Stimulated activated CD4-positive, alpha-beta T cell treated with anti-CD3 and anti-CD28 coated beads, Interleukin-4, amount 100 ng/mL, for 1 hour (primary cell): ENCODE measurements at places on chromosomes 2 and 18.

DNA sequence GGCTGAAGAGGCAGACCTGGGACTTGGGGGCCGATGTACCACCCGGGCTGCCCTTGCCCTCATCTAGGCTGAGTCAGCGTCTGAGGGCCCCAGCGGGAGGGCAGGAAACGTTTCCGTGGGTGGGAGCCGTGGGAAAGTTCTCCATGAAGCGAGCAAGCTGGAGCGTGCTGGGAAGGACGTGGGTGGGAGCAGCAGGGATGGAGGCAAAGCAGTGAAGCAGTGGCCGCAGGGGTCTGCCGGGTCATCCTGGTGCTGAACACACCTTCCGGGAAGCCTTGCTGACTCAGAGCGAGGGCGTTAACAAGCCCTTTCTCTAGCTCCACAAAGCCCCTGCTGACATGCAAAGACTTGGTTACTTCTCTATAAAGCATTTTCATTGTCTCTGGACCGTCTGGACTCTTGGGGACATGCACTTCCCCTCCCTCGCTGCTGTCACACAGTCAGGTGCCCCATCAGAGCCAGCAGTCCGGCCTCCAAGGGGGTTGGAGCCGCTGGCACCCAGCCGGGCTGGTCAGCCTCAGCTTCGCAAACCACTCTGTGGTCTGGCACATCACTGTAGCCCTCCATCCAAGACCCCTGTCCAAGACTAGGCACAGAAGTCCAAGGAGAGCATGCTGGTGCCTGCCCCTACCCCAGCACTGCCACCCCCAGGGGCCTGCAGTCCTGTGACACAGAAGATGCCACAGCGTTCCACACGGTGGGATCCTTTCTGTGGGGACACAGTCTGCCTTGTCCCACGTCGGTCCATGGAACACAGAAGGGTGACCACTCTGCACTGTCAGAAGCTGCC lies 115.1 kb upstream of the GPC1 start:
- DNase-seq: no peak

DNA sequence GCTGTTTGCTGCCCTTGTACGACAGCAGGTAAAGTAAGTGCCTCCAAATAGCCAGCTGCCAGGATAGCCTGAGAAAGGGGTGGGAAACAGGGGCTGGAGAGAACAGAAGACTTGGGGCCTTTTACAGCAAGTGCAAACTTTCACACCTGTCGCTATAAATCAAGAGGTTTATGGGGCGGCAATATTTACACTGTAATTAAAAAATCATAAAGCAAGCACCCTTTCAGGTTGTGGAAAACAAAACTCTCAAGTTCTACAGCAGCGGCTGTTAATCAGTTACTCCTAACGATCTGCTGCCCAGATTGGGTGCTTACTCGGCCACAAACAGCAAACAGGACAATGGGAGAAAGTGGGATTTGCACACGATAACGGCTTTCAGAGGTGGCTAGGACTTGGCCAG lies 359.5 kb upstream of the ETAA1 start:
- no peak for DNase-seq

GRCh38 chr18:32167980-32168730 lies 21.7 kb upstream of the MEP1B start:
- no peak for DNase-seq

DNA sequence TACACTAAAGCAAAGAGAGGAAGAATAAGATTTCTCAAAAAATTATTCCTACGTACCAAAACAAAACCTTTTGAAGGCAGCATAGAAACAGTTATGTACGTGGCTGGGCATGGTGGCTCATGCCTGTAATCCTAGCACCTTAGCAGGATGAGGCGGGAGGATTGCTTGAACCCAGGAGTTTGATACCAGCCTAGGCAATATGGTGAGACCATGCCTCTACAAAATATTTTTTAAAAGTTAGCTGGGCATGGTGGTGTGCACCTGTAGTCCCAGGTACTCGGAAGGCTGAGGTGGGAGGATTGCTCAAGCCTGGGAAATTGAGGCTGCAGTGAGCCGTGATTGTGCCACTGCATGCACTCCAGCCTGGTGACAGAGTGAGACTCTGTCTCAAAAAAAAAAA lies 14.9 kb upstream of the CYP26B1 start:
- no peak for DNase-seq

- no peak for DNase-seq
Measured at GRCh38 chr2:66445076-66445924, 10.4 kb downstream of the MEIS1 start.

DNA sequence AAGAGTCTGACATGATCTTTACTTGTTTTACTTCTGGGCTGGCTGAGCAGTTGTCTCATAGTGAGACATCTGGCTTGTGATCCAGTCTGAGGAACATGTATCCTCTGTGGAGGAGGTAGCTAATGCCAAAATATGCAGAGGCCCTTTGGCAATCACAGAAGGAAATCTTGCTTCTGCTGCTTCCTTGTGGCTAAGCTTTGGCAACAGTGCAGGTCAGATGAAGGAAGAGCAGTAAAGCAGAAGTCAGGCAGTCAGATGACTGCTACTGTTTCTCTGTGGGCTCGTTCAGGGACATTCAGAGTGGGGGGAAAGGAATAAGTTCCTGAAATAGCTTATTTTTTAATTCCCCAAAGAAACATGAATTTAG lies 22.3 kb downstream of the DOK1 start:
- DNase-seq: no peak

- no peak for DNase-seq
Measured at GRCh38 chr2:100944617-100945432, 57.3 kb upstream of the RPL31 start.

DNA sequence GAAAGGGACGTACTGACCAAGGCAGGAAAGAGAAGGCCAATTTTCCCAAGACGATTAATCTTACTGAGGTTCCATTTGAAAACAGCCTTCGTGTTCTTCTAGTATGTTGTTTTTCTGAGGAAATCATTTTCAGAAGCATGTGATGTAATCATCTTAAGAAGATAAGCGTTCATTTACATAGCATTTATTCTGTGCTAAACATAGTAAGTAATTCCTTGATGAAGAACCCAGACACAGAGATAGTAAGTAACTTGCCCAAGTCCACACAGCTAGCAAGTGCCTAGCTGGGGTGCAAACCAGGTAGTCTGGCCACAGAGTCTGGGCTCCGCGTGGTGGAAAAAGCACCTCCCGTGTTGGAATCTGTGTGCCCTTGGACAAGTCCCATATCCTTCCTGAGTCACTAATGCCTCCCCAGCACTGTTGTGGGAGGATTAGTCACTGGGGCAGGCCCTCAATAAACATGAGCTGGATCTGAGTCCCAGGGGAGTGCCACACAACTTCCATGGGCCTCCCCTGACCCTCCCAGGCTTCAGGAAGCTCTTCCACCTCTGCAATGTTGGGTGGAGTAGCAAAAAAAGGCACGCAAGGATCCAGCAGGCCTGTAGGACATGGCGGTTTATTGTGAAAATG lies 26.9 kb upstream of the ASAP2 start:
- DNase-seq: no peak

GRCh38 chr2:199851883-199852282 lies 891 bp upstream of the FTCDNL1 start:
- no peak for DNase-seq

DNA sequence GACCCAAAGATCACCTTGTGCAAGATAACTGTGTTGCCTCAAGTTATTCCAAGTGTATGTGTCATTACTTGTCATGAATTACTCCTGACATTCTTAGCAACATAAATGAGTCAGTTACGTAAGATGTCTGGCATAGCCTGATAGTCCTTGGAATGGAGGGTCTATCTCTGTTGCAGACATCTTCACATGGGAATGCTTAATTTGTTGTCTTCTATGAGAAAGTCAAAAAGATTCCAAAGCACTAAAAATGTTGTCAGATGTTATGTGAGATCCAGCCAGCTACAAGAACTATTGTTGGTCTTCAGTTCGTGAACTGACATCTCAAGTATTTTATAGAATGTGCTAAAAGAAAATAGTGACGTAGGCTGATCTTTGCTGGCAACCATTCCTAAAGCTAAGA lies 178.2 kb upstream of the RASGRP3 start:
- DNase-seq: no peak

GRCh38 chr2:42999856-43000241 lies 207.5 kb upstream of the HAAO start:
- DNase-seq: no peak

GRCh38 chr2:181058378-181059269 lies 78.2 kb downstream of the UBE2E3 start:
- DNase-seq: peak; percentile 3

DNA sequence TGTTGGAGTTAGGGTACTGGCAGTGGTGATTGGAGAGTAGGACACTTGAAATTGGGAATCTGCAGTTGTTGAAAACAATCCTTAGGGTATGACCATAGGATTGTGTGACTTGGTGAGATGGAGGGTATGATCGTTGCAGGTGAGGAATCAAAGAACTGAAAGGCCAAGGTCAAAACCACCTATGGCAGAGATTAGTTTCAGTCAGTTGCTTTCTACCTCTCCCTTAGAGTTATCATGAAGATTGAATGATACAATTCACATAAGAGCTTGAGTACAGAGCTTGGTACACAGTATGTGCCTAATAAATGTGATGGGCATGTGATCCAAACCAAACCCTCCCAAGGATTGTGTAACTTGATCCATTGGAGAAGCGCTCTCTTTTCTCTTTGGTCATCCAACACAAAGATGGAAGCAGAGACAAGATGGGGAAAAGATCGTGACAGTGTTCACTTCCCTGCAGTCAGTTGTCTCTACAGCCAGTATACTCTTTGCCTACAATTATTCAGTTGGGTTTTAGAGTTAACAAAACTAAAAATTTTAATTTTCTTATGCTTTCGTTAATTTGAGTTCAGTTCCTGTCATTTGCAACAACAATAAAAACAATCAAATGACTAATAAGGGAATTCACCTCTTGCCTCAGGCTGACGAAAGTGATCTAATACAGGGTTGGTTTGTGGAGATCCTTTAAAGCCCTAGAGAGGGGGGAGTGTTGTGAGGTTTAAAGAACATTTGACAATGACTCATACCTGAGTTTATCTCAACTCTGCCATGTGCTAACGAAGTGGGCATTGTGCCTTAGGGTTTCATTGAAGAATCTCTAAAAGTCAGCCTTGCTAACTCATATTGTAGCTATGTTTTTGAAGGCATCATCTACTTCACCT lies 14.8 kb upstream of the SMAD2 start:
- no peak for DNase-seq

DNA sequence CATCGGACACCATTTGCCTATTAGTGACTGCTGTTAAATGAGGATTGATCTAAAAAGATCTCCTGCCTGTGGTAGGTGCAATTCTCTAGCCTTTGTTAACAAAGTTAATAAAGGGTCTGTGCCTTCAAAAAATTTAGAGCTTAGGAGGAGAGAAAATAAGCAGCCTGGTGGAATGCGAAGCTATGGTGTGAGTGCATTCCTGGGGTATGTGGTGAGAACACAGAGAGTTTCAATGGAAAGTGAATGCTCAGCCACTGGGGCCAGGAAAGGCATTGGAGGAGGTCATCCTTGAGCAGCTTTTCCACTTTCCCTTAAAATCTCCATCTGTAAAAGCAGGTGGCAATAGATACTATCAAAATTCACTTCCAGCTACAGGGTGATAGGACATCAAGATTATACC lies 331.2 kb upstream of the LRATD1 start:
- DNase-seq: no peak

DNA sequence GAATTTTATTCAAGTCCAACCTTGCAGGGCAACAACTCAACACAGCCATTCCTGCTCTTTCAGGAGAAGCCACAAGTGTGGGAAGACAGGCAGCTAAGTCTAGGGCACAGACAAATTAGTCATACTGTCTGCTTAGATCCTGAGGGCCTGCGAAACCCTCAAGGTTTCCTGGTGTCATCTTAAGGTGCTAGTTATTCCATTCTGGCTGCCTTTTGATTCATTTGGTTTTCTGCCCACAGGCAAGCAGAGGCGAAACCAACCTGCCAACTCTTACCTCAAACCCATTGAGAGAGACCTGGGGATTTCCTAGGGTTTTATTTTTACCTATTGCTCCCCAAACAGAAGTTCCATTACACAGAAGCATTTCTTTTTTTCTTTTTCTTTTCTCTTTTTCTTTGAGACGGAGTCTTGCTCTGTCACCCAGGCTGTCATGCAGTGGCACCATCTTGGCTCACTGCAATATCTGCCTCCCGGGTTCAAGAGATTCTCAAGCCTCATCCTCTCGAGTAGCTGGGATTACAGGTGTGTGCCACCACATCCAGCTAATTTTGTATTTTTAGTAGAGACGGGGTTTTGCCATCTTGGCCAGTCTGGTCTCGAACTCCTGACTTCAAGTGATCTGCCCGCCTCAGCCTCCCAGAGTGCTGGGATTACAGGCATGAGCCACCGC lies 23.7 kb upstream of the SCYGR1 start:
- peak; percentile 57 for DNase-seq

- peak; percentile 41 for DNase-seq
Measured at GRCh38 chr18:58045242-58046092, 1.4 kb downstream of the NEDD4L start.

GRCh38 chr18:1350931-1351450 lies 446.3 kb downstream of the ADCYAP1 start:
- DNase-seq: no peak

GRCh38 chr18:43271593-43272432 lies 5.5 kb downstream of the SYT4 start:
- DNase-seq: no peak

- no peak for DNase-seq
Measured at GRCh38 chr2:219737270-219737691, 109.9 kb downstream of the SLC4A3 start.

DNA sequence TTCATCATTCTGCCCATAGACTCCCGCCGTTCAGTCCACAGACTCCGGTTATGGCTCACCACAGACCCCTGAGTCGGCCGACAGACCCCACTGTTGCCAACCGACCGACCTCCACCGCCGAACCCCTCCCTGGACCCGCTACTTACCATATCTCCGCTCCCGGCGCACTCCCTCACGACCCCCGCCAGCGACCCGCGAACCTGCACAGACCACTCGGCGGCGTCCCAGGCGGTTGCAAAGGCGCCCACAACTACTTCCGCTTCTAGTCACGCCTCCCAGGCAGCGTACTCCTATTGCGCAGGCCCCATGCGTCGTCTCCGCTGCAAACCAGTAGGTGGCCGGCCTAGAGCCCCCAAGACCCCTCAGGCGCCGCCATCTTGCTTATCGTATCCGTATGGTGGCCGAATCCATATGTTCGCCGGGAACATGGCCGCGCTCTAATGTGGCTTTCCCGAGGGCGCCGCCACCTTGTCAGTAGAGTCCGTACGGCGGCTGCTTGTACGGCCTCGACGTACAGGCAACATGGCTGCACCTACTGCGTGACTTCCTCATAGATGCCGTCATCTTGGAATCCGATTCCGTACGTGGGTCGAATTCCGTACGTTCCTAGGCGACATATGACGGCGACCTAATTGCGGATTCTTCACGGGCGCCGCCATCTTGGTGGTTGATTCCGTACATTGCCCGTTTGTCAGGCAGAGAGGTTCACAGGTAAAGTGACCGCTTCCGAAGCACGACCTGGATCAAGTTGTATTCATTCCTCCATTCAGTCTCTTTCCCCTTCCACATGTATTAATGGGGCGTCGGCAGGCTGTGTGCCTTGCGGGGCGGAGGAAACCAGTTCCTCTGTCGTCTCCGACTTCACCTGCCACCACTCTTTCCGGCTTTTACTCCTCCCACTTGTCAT lies at the start of gene CXXC1:
Gene CXXC1, minus strand, starts transcription at position 252 of the 907 bp plus-strand sequence. Its CDS starts 103 bp downstream, at position 149.
- DNase-seq: peak; percentile 95

DNA sequence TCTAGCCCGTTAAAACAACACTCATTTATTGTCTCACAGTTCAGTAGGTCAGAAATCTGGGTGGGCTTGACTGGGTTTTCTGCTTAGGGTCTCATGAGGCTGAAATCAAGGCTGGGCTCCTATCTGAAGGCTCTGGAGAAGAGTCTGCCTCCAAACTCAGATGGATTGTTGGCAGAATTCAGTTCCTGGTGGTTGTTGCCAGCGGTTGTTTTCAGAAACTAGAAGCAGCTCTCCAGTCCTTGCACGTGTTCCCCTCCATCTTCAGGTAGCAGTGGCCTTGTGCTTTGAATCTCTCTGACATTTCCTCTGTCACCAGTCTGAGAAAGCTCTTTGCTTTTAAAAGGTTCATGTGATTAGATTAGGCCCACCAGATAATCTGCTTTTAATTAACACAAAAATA lies 20.1 kb upstream of the FN1 start:
- no peak for DNase-seq
